ENCODE measurements at places on chromosomes 13 and 19.

DNA sequence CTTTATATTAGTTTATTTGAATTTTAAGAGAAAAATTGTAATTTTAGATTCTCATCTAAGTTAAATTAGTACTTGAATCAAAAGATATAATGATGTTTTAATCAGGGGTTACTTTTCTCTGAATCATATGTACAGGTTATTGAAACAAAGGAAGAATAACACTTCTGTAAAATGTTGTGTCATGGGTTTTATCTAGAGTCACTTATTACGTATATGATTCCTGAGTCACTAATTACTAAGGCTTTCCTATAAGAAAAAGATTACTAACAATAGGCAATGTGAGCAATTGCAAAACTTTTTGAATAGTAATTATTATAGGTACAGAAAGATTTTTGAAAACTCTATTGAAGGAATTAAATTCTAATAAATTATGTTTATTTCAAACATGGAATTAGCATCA, 99.2 kb upstream of the KLF5 start:
- H3K4me3 ChIP-seq, result no peak overlapping the region
- no peaks in the 10 kb centered on the region for H3K4me1 ChIP-seq
- H3K27ac ChIP-seq, result no peak overlapping the region
- H3K36me3 ChIP-seq, result peaks cover 27% of the 10 kb centered on the region

GRCh38 chr13:92451060-92451459, 775.5 kb upstream of the GPC6 start:
- H3K36me3 ChIP-seq, result no peaks in the 10 kb centered on the region
- H3K4me1 ChIP-seq, result no peaks in the 10 kb centered on the region
- H3K27ac ChIP-seq, result no peak overlapping the region
- DNase-seq, result no peak

- H3K4me1 ChIP-seq, result no peaks in the 10 kb centered on the region
- no peaks in the 10 kb centered on the region for H3K36me3 ChIP-seq
- H3K27me3 ChIP-seq, result no peaks in the 10 kb centered on the region
Measured at GRCh38 chr13:38045278-38046048, 175.9 kb upstream of the TRPC4 start.

DNA sequence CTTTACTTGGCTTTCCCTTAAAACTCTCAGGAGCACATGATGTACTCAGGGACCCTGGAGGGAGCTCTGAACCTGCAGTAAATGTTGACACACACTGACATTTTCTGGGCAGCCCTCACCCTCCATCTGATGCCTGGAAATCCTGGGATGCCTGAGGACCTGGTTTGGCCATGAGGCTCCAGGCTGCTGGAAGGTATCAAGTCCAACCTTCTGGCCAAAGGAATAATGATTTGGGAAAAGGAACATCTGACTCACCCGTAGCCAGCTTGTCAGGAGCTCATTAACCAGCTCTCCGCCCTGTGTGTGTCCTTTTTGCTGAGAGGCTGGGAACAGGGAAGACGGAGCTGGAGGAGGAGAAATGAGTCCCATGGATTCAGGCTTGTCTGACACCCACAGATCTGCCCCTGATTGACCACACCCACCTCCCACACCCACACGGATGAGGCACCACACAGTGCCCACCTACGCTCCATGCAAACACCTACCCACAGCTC, 10.3 kb downstream of the ZNF558 start:
- no peak overlapping the region for H3K27ac ChIP-seq
- H3K4me3 ChIP-seq, result no peak overlapping the region
- peaks cover 86% of the 10 kb centered on the region for H3K36me3 ChIP-seq
- no peaks in the 10 kb centered on the region for H3K27me3 ChIP-seq

GRCh38 chr19:34260771-34261173, 6.4 kb downstream of the GARRE1 start:
- no peak overlapping the region for H3K27ac ChIP-seq
- H3K4me1 ChIP-seq, result peaks cover 38% of the 10 kb centered on the region
- no peak for DNase-seq
- no peaks in the 10 kb centered on the region for H3K27me3 ChIP-seq
- H3K4me3 ChIP-seq, result no peak overlapping the region
- H3K36me3 ChIP-seq, result peaks cover 5% of the 10 kb centered on the region
